H1 (cell line): ENCODE measurements at places on chromosomes 2 and 18.
A peak's percentile ranks its signal among the peaks of the same experiment; 100 is the strongest.

DNA sequence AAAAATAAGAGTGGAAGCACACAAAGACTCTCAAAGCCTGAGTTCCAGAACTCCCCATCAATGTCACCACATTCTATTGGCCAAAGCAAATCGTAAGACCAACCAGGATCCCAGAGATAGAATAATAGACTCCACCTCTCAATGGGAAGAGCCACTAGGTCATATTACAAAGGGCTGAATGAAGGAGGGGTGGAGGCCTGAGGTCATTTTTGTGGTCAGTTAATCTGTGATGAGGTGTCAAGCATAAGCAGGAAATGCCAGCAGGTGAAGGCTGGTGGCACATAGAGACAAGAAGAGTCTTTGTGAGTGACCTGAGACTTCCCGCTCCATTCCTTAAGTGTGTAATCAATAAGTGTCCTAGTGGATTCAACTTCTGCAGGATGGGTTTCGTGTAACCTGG is 144.3 kb downstream of the TFCP2L1 start:
- no peak for DNase-seq

GRCh38 chr18:66560094-66560493 is 43.8 kb downstream of the CDH19 start:
- DNase-seq: no peak

GRCh38 chr2:191078165-191078867 is 64.3 kb upstream of the STAT1 start:
- no peak for DNase-seq

GRCh38 chr2:19504400-19505198 is 146.2 kb upstream of the OSR1 start:
- no peak for DNase-seq

GRCh38 chr2:40036241-40036640 is 257.2 kb upstream of the THUMPD2 start:
- no peak for DNase-seq

- no peak for DNase-seq
These were observed 36.7 kb downstream of the NCK2 start for GRCh38 chr2:105781274-105781978.

GRCh38 chr2:80169811-80170594 is 134.5 kb downstream of the LRRTM1 start:
- DNase-seq: no peak

DNA sequence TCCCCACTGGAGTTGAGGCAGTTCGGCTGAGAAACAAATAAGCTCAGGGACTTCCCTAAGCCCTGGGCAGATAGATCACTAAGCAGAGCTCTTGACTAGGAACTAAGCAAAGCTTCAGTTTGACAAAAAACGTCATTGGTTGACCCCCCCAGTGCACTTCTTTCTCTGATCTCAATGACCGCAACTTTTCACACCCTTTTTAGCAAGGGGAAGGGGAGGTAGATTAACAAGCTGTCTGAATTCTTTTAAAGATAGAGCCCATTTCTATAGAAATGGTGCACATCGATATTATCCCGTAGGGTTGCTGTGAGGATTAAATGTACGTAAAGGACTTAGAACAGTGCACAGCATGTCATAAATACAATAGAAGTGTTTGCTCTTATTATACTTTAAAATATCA is 42.5 kb downstream of the PIEZO2 start:
- no peak for DNase-seq

DNA sequence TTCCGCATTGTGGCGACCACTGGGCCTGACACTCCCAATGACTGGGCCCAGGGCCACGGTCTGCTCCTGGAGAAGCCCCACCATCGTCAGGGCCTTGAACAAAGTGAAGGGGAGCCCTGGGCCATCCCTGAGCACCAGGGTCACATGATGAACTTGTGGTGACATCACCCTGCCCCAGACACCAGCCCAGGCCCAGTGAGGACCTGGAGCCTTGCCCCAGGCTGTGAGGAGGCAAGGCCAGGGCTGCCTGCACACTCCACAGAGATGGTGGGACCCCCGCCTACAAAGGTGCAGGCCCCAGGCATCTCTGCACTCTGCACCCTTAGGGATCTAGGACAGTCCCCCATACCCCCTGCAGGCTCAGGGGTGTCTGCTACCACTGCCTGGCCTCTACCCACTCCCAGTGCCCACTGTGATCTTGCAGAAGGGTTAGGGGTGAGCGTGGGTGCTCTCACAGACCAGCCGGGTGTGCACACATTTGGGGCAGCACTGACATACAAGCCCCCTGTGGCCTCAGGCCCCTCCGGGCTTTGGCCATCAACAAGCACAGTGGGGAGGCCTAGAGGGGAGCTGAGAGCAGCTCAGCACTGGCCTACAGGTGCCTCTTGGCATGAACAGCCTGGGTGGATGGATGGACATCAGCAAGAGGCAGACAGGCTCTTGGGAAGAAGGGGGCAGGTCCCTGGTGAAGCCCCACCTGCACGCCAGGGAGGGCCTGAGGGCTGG is 624.0 kb upstream of the LRRTM4 start:
- no peak for DNase-seq

DNA sequence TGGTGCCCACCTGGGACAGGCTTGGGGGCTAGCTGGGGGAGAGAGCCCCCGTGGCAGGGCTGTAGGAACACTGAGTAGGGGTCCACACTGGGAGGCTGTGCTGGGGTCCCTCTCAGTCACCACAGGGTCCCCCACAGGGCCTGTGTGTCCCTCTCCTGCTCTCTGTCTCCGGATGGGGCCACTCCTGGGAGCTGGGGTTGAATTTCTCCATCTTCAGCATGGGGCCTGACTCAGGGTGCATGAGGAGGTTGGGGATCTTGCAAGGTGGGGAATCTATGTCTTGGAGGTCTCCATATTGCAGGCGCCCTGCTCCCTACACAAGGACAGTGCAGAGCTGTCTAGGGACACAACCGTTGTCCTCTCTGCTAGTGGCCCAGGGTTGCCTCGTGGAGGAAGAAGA is 78.7 kb upstream of the HDAC4 start:
- DNase-seq: no peak

DNA sequence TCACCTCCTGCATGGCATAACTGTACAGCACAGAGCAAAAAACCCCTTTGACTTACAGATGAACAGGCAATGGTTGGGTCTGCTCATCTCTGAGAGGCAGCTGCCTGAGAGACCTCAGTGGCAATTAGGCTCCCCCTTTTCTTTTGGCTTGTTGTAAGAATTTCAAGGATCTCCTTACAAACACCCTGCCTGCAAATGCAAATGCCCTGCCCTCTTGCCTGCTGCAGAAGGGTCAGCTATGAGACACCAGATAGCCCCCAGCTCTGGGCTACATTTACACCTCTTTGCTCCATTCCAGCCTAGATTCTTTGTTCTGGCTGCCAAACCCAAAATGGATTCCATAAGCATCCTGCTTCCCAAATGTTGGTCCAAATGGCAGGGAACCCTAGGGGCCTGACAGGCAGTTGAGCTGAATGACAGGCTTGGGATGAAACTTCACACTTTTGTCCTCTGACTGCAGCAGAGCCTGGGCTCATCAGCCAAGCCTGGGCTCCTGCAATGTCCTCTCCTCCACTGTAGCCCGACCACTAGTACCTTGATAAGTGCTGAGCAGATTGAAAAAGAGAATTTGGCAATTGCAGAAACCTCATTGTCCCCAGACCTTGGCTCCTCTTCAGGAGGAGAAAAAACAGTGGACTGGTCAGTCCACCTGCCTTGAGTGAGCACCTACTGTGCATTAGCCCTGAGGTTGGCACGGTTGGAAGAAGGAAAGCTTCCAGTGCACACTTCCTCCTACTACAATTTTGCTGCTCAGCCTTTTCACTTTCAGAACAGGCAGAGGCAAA is 678.3 kb downstream of the BCL11A start:
- no peak for DNase-seq

DNA sequence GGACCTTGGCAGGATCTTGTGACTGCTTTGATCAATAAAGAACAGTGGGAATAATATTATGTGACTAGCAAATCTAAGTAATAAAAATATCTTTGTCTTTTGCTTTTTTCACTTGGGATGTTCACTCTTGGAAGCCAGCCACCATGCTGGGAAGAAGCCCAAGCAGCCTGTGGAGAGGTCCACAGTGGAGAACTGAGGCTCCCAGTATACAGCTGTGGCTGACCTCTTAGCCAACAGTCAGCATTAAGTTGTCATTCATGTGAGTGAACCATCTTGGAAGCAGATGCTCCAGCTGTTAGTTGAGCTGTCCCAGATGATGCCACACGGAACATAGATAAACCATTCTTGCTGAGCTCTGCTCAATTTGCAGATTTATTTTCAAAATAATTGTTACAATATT is 160.0 kb downstream of the OSR1 start:
- no peak for DNase-seq

DNA sequence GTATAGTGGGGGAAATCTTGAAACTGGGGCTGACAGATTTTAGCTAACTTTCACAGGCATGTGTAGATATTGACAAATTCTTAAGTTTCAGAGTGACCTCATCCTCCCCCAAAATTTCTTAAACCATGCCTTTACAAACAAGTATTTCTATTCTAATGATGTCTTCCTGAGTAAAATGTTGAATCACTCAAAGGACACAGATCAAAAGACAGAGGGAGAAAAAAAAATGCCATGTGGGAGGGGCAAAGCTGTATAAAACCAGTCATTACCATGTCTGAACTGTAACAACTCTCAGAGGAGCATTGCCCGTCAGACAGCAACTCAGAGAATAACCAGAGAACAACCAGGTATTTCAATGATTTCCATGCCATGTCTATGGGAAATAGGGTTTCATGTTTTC is at the start of gene SERPINB2:
TSS of gene SERPINB2 (plus strand) at position 282 of the 400 bp plus-strand sequence. CDS start 3,740 bp downstream, outside the sequence.
- no peak for DNase-seq

DNA sequence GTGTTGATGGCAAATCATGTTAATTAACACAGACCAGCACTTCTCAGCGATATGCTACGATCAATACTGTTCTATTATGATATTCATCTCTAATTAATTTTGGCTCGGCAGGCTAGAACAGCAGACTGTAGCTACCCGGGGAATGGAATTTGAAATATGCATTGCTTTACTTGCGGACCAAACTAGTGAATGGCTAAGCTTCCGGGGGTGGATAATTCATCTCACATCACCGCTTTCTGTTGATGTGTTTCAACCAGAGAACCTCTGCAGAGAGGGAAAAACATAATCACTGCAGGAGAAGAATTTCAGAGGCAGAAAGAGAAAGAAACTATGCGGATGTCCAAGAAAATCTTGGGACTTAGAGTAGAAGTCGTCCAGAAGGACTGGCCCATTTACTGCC is 490.9 kb downstream of the STK39 start:
- no peak for DNase-seq

DNA sequence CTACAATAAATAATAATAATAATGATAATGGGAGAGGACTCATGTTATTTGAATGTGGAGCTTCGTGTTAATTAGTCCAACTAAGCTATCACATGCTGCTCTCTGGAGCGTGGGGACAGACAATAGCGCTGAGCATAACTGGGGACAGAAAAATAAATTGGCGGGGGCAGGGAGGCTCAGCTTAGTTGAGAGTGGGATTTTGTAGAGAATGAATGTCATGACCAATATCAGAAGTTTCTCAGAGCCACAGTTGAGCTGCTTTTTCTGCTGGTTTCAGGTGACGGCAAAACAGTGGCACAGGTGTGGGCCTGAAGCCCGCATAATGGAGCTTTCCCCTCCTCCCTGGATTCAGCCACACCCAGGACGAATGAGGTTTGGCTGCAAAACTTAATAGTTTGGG is 111.1 kb upstream of the CAB39 start:
- no peak for DNase-seq

- DNase-seq: no peak
These were observed 172.9 kb upstream of the SETBP1 start for GRCh38 chr18:44507729-44508325.

DNA sequence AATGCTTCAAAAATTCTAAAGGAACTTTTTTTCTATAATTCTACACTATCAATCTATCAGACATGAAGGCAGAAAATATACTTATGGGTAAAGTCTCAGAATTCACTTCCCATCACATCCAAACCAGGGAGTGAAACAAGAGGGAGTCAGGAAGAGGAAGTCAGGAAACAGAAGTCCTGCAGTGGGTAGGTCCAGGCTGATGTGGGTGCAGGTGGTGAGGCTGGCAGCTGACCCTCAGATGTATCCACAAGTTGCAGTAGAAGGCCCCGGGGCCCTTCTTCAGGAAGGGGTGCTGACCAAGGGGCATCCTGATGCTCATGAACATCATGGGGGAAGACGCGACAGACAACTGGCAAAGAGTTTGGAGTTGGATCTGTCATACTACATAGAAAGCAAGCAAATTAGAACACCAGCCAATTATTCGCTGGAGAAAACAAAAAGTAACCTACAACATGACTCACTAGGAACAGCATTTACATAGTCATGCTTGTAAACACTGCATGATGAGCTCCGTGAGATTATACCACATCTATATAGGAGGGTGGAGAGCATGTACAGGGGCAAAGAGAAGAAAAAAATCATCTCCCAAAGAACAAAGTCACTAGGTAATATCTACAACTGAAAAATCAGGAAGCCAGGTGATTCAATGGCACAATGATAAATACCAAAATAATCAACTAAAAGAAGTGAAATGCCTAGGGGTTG is 4.2 kb downstream of the UXS1 start:
- no peak for DNase-seq

DNA sequence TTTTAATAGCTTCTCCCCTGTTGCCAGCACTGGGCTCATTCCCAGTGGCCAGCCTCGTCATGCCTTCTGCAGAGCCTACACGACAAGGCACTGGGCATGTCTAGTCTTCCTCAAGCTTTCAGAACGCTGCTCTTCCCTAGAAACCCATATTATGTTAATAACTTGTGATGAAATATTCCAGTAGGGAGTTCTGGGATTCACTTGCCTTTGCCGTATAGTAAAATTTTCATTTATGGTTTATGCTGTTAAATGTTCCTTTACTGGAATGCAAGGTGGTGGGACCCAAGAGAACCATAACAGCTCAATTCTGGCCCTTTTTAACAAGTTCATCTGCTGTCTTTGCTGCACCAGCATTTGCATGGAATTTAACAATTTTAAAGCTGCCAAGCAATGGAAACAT is 45.5 kb upstream of the SLC14A1 start:
- peak; percentile 13 for DNase-seq

DNA sequence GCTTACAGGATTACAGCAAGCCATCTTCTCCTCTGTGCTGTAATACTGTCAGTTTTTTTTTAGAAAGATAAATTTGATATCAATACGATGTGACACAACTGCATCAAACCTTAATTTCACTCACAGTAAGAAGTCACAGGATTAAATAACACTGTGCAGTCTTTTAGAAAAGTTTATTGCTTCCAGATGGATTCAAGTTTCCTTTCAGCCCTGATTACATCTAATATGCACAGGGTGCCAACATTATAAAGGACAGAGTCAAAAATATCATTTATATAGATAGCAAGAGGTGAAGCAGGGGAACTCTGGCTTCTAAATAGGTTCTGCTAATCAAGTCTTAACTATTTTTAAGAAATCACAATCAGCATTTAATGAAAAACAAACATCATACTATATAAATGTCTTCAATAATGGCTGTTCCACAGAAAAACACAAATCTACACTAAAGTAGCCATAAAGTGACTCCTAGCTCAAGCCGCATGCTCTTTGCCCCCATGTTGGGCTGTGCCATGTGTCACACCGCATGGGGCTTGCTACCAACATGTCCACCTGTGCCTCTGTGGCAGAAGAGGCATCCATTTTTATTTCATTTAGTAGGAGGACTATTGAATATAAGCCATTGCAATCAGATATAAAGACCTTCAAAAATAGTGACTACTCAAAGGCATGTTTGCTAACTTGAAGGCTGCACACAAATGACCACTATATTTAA is 35.0 kb downstream of the CERKL start:
- DNase-seq: no peak
